Activated CD4-positive, alpha-beta memory T cell treated with anti-CD3 and anti-CD28 coated beads, Interleukin-2, amount 10 ng/mL, durations not matched to agents 7 days and 5 days (primary cell): ENCODE measurements at places on chromosomes 16 and 17. TPM values are rescaled to one million over a fixed set of nuclear protein-coding genes. Genes with fewer than 3 reads are reported as not detected.

DNA sequence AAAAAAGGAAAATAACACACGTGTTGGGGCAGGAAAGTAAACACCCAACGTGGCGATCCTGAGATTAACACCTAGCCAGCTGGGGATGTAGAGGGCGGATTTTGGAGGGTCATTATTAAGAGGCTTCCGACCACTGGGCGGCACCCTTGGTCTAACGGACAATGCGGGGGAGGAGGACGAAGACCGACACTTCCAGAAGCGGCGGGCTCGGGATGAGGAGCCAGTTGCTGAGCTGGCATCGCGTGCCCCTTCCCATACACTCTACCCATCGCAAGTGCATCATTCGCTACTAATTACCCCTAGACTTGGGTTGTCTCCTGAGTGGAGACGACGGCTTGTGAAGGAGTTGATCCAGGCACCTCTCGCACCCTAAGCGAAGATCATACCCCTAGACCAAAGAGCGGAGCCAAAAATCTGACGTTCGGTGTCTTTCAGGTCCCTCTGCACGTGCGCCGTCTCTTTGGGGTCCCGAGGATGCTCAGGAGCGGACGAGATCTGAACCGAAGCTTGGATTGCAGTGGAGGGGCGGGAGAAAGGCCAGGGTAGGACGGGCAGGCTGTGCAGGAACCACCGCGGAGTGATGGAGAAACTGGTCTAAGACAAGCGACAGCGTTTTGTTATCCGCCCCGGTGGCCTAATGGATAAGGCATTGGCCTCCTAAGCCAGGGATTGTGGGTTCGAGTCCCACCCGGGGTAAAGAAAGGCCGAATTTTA is 17.6 kb downstream of the ZNF213 start:
- H3K27ac ChIP-seq, result peak overlapping the region; percentile 71
- H3K4me1 ChIP-seq, result peaks cover 42% of the 10 kb centered on the region
- H3K36me3 ChIP-seq, result peaks cover 11% of the 10 kb centered on the region
- H3K27me3 ChIP-seq, result peaks cover 26% of the 10 kb centered on the region

DNA sequence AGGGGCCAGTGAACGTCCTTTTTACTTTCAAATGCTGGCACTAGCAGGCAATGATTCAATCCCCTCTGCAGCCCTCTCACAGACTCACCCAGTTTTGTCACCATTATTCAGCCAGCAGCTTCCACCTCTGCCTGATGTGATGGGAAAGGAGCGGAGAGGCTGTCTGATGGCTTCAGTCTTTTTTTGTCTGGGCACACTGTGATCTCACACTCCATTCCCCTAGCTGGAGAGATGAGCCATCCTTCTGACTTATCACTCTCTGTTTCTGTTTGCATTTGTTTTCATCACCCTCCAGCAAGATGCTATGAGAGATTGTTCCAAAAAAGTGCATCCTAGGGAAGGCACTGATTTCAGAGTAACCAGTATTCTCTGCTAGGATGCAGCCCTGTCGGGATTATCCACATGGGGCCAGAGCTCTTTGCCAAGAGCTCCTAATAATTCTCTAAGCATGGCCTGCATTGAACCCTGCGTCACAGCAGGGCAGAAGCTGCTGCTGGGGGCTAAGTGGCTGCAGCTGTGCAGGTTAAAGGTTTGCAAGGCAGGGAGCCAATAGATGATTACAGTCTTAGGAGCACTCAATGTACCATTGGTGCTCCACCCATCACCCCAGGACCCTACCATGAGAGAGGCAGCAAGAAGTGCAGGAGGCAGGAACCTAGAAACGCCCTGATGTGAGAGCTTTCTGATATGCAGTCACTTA is 236.1 kb upstream of the C16orf82 start:
- DNase-seq, result no peak
- H3K27me3 ChIP-seq, result peaks cover 3% of the 10 kb centered on the region
- H3K27ac ChIP-seq, result no peak overlapping the region

The PTX4 gene
- not detected for total RNA-seq

The SLC16A11 gene
- total RNA-seq, result 0.73 TPM

The SOX9 gene
- total RNA-seq, result not detected

The C17orf75 gene
- total RNA-seq, result 32.1 TPM
